K562 (cell line): ENCODE measurements at places on chromosomes 4 and X. TPM values are rescaled to one million over a fixed set of nuclear protein-coding genes. Genes with fewer than 3 reads are reported as not detected.

The FBXW7 gene
- 19.4 and 19.9 TPM in 2 replicates for total RNA-seq

The ANXA3 gene
- 5.1 and 6.4 TPM in 2 replicates for total RNA-seq

The ZNF157 gene
- total RNA-seq: not detected in 2 replicates

The TRPC5OS gene
- not detected in 2 replicates for total RNA-seq

DNA sequence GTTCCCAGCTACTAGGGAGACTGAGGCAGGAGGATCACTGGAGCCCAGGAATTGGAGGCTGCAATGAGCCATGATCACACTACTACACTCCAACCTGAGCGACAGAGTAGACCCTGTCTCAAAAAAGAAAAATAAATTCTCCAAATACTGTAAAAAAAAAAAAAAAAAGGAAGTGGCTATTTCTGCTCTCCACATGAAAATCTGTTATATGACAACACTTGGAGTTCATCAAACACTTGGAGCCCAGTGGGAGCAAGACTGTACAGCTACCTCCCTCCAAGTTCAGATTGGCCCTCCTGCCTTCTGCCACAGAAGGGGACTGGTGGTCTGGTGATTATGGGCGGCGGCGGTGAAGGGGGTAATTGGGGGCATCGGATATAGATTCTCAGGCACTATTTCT, 9.0 kb upstream of the CLDN34 start:
- H3K4me3 ChIP-seq: no peak overlapping the region
- no peaks in the 10 kb centered on the region for H3K36me3 ChIP-seq
- no peak overlapping the region for H3K27ac ChIP-seq
- no peaks in the 10 kb centered on the region for H3K4me1 ChIP-seq
- peaks cover 6% of the 10 kb centered on the region for H3K27me3 ChIP-seq
- DNase-seq: no peak

DNA sequence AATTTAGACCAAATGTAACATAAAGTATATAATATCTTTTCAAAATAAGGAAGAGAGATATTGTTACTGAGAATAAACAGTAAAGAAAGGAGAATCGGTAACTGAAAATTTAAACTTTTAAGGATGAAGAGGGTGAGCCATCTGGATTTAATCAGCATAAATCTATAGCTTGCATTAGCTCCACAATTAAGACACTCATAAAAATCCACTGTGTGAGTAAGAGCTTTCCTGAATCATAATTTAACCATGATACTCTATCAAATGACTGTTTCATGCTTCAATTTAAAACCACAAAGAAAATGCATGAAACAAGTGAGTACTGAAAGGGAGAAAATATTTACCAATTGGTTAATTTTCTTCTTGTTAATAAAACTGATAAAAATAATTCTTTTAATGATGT, 951.5 kb upstream of the SLIT2 start:
- no peak for DNase-seq
- no peaks in the 10 kb centered on the region for H3K36me3 ChIP-seq
- no peak overlapping the region for H3K27ac ChIP-seq
- no peaks in the 10 kb centered on the region for H3K27me3 ChIP-seq

The LDB2 gene
- total RNA-seq: 0.20 and 0.36 TPM in 2 replicates

DNA sequence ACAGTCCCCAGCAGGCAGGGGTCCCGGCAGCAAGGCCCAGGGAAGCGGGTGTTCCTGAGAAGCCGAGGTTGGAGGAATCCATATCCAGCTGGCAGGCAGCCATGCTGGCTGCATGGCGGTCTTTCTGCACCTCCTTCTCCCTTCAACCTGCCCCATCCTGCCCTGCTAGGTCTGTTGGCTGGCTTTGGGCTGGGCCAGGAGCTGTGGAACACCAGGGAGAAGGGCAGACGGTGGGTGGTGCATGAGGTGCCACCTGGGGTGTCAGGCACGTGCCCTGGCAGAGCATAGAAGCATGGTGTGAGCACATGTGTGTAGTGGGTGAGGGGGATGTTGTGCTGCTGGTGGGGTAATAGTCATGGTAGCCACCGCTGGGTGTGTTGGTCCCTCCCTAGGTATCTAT, 150.1 kb downstream of the PJA1 start:
- no peaks in the 10 kb centered on the region; the same call in 1 of the 2 replicates for H3K27me3 ChIP-seq
- no peak overlapping the region for H3K4me3 ChIP-seq
- H3K27ac ChIP-seq: no peak overlapping the region
- no peaks in the 10 kb centered on the region for H3K4me1 ChIP-seq
- no peak for DNase-seq
